ENCODE measurements at places on chromosomes 2 and 18.
A peak's percentile ranks its signal among the peaks of the same experiment; 100 is the strongest.

- DNase-seq, result no peak
These were observed 353.5 kb downstream of the SETBP1 start for GRCh38 chr18:45034179-45034578.

GRCh38 chr2:50133766-50134165, 898.2 kb downstream of the NRXN1 start:
- no peak for DNase-seq

- no peak for DNase-seq
These were observed 638.9 kb downstream of the STK39 start for GRCh38 chr2:167608487-167608886.

DNA sequence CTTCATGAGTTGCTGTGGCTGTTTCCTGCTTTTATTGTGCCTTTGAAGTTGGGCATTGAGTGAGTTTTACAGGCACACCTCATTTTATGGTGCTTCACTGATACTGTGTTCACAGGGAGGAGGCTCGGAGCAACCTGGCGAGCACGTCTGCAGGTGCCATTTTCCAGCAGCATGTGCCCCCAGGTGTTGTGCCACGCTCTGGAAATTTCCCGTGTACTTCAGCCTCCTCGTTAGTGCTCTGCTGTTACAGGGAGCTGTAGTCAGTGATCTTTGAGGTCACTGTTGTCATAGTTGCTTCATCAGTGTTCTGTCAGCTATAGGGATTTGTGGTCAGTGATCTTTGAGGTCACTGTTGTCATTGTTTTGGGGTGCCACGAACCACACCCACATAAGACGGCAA, 20.1 kb downstream of the CTDP1 start:
- DNase-seq, result no peak

GRCh38 chr2:160351956-160352355, 141.7 kb downstream of the RBMS1 start:
- DNase-seq, result peak; percentile 49

GRCh38 chr18:58175122-58175785, 131.2 kb downstream of the NEDD4L start:
- DNase-seq, result no peak

DNA sequence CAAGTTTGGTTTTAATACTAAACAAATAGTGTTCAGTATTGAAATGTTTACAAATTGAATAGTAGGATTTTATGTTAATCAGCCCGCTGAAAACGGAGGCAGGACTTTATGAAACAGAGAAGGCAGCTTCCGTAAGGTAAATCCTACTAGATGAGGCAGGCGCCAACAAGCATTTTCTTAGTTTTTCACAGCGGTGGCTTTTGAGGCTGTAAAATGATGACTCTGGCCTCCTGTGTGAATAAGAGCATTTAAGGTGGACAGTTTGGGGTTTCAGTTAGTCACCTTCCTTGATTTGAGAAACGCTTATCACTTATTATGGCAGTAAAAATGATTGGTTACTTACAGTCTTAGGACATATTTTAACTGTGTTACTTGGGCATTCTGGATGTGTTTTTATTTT, 212.9 kb downstream of the PTGR3 start:
- no peak for DNase-seq

DNA sequence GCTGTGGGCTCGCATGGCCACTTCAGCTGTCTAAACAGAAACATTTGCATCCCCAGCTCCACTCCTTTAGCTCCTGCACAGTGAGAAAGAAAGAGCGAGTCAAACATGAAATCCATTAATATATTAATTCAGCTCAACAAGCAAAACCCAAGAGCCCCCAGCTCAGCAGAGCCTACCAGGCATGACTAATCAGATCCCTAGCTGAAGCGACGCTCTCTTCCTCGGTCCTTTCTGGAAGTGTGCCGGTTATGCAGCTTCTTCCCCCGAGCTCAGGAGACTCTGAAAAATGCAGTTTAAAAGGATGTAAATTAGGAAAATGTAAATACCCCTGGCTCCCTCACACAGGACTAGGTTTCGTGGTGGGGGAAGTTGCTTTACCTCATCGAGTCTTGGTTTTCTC, 221.5 kb downstream of the ANKRD30B start:
- DNase-seq, result no peak

DNA sequence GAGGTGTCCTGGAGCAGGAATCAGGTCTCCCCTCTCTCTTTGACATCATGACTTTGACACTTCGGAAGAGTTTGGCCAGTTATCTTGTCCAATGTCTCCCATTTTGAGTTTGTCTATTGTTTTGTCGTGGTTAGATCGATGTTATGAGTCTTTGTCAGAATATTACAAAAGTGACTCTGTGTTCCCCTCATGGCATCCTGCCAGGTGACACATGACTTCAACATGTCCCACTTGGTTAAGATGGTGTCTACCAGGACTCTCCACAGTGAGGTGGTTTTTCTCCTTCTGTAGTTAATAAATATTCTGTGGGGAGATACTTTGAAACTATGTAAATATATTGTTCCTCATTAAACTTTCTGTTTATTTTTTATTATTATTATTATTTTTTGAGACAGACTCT, 76.6 kb upstream of the BZW1 start:
- DNase-seq, result no peak

DNA sequence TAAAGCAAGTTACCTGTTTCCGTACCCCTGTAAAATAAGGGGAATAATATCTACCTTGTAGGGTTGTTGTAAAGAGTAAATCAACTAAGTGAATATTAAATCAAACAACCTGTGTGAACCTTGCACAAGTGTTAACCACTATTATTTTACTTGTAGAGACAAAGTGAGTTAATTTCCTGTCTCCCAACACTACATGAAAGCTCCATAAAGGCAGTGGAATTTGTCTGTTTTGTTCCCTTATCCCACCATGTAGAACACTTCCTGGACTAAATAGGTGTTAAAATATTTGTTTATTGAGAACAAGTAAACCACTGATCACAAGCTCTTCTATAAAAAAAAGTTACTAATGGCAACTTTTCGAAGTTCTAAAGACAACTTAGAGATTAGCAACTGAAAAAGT, 3.3 kb downstream of the ARL5A start:
- DNase-seq, result no peak

- DNase-seq, result no peak
These were observed 232.4 kb downstream of the MTX2 start for GRCh38 chr2:176501617-176502016.

DNA sequence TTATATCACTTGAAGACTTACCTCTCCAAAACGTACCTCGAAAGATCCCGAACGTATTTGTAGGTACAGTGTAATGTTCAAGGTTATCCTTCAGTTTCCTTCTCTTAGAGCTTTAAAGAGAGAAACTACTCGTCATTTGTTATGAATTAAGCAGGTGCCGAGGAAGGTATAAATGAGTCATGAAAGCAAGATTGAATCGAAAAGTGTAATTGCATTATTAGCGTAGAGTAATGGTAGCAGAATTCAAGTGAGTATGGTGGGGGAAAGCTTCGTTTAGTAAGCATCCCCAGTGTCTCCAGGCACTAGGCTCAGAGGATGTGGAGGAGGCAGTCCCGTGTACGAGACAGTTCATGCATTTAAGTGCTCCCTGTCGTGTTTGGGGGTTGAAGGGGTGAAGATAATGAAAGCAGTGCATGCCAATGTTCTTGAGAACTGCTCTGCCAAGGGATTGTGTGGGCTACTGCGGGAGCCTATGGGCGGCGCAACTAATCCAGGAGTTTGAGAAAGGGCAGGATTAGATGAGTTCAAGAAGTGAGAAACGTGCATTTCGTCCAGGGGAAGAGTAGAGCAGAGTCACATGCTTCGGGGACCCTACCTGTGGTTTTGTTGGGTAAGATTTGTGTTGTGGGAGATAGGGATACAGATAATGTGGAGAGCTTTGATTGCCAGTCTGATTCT, 858 bp downstream of the POLR1B start:
- peak; percentile 8 for DNase-seq

DNA sequence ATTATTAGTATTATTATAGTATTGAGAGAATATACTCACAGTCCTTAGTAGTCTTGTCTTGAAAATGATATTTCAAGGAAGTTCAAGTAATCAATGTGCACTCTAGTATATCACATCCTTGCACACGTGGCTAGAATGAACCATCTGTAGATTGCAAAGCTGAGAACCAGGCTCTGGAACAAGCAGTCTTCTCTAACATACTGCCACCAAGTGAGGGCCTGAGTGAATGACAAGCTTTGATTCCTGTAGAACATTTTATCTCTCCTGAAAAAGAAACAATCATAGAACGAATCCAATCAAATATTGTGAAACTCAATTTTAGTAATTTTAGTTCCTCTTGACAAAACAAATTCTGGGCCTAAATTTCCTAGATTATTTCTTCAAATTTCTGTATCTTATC, 55.3 kb upstream of the SULT1C3 start:
- peak; percentile 13 for DNase-seq

DNA sequence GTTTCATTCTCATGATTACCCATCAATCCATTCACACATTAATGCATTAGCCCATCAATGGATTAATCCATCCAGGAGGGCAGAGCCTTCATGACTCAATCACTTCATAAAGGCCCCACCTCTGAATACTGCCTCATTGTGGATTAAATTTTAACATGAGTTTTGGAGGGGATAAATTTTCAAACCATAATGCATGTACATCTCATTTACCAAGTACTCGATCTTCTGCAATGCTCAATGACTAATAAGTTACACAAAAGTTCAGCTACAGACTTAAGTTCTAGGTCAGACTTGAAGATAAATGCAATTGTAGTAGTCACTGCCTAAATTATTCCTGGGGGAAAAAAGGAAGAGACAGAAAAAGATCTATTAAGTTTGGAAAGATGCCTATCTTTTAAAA, 120.0 kb upstream of the OSR1 start:
- no peak for DNase-seq

DNA sequence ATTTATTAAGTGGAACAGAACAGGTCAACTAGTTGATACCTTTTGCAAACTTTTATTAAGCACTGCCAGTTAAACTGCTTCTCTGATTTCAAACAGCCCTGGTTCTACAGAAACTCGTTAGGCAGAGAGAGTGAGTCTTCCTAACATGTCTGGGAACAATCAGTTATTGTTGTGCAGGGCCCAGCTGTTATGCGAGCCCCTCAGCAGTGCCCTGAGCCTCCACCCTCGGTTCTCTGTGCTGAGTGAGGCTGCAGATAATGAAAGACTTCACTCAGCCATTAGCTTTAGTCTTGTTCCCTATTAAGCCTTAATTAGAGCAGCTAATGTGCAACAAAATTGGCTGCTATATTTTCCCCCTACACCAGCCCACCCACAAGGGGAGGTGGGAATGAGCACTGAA, 39.6 kb downstream of the KCTD18 start:
- no peak for DNase-seq

GRCh38 chr2:102141011-102141943, 1.3 kb upstream of the IL1R1 start:
- DNase-seq, result peak; percentile 97

- no peak for DNase-seq
These were observed 166.2 kb downstream of the TDRD15 start for GRCh38 chr2:21289989-21290388.

- no peak for DNase-seq
These were observed 73.6 kb downstream of the COA5 start for GRCh38 chr2:98534761-98535160.

GRCh38 chr2:112634153-112634873, 11.4 kb upstream of the SLC20A1 start:
- DNase-seq, result no peak

DNA sequence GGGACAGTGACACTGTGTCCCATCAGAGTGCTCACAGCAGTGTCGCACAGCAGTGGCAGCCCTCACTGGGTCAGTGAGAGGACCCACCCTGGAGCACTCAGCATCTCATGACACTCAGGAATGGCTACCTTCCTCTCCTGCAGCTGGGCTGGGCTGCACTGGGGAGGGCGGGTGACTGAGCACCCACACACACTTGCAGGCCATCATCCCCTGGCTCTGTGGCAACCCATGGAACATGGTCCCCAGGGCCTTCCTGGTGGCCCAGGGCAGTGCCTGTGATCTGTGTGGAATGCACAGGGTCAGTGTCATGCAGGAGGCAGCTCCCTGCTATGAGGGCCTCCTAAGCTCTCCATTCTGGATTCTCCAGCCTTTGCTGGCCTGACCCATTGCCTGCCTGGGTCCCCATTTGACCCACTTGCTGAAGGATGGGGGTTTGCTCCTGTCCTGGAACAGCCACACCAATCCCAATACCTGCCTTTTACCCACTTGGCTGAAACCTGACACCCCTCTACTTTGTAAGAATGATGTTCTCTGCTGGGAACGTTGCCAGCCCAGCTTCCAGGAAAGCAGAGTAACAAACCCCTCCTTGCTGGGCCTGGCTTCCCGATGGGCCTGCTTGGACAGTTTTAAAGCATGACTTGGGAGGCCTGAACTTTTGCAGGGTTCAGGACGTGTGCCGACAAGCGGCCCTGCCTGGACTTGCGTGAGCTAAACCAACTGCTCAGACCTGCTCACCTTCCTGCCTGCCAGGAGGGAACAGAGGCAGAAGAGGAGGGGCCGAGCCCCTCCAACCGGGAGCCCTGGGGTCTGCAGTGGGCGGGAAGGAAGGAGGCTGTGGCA, 13.7 kb downstream of the HS6ST1 start:
- DNase-seq, result peak; percentile 96

DNA sequence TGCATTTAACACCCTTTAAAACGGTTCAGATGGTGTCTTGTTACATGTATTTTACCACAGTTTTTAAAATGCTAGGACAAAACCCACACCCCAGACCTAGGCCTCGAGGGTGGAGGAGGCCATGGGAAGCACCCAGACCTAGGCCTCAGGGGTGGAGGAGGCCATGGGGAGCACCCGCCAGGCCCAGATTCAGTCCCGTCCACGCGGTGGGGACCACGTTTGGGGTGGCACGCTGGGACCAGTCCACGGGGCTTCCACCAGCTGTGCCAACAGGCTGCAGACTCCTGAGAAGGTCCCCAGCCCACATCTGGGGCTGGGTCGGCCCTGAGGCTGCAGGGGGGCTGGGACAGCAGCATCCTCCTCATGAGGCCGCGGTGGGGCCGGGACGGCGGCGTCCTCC, 63.4 kb downstream of the SLC66A2 start:
- DNase-seq, result no peak

DNA sequence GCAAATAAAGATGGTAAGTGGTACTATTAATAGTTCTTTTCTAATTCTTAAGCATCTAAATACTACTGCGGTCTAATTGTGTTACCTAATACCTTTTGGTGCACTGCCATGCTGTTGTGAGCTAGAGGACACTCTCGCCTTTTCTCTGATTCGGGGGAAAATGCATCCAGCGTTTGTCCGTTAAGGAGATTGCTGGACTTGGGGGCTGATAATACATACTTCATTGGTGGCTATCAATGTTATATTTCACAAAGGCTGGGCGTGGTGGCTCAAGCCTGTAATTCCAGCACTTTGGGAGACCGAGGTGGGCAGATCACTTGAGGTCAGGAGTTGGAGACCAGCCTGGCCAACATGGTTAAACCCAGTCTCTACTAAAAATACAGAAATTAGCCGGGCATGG, 141.7 kb upstream of the TWIST2 start:
- DNase-seq, result no peak

GRCh38 chr2:163779970-163780597, 44.3 kb upstream of the FIGN start:
- DNase-seq, result no peak

GRCh38 chr2:33214436-33214835, 262.0 kb upstream of the RASGRP3 start:
- no peak for DNase-seq
